ENCODE measurements at places on chromosomes 13 and 19.

GRCh38 chr19:29264897-29265296 is 51.9 kb upstream of the UQCRFS1 start:
- no peak for DNase-seq

DNA sequence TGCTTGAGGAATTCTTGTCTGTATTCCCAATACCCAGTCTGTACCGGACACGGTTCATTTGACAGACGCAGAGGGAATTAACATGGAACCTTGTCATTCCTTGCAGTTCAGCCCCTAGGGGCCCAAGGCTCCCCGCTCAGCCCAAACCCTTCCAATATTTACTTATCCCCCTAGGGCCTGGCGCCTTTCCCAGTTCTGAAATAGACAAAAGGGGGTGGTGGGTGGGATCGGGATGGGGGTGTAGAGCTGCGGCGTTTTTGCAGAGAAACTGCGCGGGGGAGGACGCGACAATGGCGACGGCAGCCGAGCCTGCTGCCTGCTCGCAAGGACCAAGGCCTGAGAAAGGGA is 583 bp downstream of the AKAP8L start:
- DNase-seq = peak; percentile 51

- DNase-seq = no peak
Measured at GRCh38 chr13:44146138-44146537, 227.5 kb upstream of the SERP2 start.

- no peak for DNase-seq
Measured at GRCh38 chr13:37534676-37535075, 63.9 kb downstream of the POSTN start.

DNA sequence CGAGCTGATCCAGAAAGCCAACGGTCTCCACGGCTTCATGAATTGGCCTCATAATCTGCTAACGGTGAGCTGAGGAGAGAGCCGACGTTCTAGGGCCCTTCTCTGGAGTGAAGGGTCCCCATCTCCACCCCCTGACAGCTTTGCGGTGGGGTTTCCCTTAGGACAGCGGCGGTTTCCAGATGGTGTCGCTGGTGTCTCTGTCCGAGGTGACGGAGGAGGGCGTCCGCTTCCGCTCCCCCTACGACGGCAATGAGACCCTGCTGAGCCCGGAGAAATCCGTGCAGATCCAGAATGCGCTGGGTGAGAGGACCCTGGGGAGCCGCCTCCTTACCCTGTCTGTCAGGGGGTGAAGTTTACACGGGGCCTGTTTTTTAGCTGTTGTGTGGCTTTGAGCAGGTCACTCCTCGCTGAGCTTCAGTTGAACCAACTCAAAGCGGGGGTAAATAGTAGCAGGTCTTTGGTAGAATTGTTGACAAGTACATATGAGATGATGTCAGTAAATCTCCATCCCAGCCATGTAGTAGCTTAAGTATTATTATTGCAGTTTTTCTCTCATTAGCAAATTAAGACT is 801 bp downstream of the QTRT1 start:
- DNase-seq = no peak

DNA sequence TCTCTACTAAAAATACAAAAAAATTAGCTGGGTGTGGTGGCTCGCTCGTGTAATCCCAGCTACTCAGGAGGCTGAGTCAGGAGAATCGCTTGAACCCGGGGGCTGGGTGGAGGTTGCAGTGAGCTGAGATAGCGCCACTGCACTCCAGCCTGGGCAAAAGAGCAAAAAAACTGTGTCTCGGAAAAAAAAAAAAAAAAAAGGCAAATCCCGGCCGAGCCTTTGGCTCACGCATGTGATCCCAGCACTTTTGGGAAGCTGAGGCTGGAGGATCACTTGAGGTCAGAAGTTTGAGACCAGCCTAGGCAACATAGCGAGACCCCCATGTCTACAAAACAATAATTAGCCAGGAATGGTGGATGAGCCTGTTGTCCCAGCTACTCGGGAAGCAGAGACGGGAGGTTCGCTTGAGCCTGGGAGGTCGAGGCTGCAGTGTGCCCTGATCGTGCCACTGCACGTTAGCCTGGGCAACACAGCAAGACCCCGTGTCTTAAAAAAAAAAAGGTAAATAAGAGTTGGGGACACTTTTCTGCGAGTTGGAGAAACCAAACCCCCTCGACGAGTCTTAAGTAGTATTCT is 574 bp upstream of the GPX4 start:
- no peak for DNase-seq

DNA sequence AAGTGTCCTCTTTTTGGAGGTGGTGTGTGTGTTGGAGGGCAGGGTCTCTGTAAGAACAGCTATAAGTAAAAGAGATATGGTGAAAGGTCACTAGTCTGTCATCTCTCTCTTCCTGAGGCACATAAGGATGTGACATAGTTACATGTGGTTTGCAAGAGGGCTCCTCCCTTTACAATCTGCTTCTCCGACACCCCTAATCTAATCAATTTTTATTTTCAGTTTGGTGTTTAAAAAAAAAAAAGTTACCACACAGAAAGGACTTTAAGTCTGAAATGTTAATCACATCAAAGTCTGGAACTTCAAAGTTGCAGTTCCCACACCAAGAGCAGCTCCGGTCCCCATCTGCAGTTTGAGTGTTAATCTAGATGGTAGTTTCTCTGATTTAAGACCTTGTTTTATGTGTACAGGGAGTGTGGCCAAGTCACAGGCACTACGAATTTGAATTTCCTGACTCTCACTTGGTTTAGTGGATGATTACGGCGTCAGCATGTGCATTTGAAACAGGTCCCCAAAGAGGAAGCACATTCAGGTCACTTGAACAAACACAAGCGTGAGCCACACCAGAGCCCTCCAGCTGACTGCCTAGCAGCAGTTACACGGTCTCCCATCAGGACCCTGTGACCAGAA is 53.1 kb downstream of the FOXO1 start:
- no peak for DNase-seq

DNA sequence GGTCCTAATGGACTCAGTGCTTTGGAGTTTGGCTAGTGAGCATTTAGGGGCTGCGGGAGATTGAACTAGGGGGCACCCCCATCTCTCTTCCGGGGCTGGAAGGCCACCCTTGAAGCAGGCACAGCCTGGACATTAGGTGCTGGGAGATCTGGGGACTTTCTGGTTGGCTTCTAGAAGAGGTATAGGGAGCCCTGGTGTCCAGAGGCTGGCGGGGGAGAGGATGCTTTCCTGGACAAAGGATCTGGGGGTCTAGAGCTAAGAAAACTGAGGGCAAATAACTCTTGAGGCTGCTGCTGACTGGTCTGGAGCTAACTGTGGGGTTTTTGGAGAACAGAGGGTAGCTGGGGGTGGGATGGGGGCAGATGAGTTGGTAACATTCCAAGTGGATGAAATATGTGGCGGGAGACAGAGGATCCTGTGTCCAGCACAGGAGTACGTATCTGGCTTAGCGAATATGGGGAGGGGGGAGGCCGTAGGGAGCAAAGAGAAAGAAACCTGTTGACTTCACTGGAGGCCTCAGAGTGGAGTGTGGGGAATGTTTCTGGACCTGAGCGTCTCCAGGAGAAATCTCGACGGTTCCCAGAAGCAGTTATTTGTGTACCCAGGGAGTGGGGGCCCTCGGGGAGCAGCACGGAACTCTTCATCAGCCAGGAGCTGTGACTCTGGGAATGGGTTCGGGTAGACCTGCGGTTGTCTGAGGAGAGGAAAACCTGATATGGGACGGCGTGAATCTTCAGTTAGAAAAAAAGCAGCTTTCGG is 1.4 kb downstream of the HNRNPUL1 start:
- DNase-seq = peak; percentile 30

DNA sequence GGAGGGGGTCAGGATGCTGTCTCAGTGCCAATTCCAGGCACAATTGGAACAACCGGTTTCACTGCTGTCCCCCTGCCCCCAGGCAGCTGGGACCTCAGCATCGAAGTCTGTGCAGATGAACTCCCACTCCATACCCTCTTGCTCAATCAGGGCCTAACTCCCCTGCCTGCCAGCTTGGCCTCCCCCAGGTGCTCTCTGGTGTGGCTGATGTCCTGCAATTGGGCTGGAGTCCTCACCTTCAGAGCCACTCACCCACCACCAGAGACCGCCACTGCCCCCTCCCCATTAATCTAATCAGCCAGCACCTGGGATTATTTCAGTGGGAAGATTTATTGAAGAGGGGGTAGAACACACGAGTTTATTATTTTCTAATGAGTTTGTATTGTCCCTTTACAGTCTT is 118.8 kb downstream of the MIPEP start:
- DNase-seq = no peak

- no peak for DNase-seq
Measured at GRCh38 chr13:103273825-103274224, 207.6 kb upstream of the SLC10A2 start.

GRCh38 chr19:57642396-57643046 is 9.6 kb downstream of the ZNF211 start:
- DNase-seq = no peak

DNA sequence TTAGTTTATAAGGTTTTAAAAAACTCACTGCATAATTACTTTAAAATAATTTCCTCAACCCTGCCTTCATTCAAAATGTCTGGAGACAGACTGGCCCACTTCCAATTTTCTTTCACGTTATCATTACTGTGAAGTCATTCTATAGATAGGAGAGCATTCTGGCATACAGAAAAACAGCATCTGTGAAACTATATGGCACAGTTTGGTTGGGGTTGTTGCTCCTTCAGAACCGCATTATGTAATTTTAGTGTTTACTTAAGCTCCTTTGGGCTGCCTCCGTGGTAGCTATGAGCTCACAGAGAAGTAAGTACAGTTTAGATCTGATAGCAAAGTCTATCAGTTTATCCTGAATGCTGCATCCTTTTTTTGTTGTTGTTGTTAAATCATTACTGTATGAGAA is 104.3 kb downstream of the KCNRG start:
- DNase-seq = no peak

- DNase-seq = peak; percentile 73
Measured at GRCh38 chr19:40599331-40599901, 1.8 kb upstream of the LTBP4 start.

- DNase-seq = no peak
Measured at GRCh38 chr13:23289917-23290357, 109.2 kb downstream of the SGCG start.

DNA sequence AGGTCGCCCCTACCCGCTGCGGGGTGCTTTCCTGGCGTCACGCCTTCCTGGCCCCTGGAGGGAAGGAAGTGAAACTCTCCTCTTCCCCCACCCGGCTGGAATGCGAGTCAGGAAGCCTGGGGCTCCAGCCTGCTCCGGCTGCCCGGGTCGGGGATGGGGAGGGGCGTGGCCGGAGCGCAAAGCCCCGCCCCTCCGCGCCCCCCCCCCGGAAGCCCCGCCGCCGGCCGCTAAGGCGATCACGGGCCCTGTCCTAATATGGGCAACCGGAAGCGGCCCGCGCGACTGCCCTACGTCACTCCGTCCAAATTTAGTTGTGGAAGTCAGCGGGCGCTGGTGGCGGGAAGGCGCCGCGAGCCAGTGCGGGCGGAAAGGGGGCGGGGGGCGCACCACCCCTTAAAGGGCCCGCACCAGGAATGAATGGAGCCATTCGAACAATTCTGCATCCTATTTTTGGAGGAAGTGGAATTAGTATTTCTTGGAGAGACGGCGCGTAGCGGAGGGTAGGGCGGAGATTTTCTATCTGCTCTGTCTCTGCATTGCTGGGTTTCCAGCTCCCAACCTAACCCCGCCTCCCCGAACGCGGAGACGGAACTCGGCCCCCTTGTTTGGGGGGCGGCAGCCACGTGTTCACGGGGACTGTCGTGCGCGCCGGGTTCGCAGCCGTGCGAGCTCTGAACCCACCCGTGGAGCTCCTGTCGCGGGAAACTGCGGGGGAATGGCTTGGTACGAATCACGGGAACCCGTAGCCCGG is 1.6 kb downstream of the IER2 start:
- DNase-seq = peak; percentile 98

DNA sequence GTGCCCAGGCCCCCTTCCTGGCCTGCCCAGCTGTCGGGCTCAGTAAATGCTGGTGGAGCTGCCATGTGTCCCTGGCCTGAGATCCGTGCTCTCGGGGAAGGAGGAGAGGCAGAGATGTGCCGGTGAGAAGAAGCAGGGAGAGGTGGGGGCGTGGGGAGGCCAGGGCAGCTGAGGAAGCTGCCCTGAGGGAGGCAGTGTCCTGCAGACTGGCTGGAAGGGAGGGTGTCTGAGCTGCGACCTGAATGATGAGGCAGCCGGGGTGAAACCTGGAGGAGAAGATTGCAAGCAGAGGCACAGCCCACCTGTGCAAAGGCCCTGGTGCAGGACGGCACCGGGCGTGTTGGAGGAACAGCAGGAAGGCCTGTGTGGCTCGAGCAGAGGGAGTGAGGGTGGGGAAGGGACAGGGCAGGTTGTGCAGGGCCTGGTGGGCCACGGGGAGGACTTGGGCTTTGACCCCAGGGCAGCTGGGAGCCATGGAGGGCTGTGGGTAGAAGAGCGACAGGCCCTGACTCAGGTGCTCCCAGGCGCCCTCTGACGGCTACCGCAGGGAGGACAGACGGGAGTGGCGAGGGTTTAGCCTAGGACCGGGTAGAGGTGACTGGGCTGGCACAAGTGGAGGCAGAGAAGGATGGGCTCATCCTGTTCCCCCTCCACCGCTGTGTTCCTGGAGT is 14.0 kb upstream of the CELF5 start:
- DNase-seq = no peak

DNA sequence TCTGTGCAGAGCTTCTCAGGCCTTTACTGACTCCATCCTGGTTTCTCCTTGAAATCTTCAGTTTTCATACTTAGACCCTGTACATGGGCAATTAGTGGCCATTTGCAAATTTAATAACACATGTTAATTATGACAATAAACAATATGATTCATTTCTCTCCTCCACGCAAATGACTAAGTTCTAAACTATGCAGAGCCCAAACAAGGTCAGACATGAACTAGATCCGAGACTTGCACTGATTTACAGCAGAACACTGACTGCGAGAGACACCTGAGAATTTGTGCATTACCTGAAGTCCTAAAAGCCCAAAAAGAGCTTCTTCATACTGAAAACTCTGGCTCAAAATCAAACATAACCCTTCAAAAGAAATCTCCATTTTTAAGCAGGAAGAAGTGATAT is 521.8 kb downstream of the MYO16 start:
- no peak for DNase-seq

DNA sequence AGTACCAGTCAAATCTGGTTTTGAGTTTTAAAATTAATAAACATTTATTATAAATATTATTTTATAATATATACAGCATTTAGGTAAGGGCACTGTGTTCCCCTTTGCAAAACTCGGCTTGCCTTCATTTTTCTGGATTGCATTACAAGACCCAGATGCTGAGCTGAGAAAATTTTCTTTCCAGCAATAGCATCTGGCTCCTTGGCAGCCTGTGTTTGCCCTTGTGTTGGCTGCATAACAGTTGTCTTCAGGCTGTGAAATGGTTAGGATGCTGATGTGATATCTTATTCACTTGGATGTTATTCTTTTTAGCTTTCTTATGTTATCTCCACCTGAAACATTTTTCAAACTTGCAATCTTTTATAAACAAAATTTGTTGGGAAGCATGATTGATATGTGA is 784.4 kb downstream of the DACH1 start:
- no peak for DNase-seq

Measured in ovary (tissue), 10 donors.